CD8-positive, alpha-beta memory T cell (primary cell): ENCODE measurements at places on chromosomes 1 and 21. TPM values are rescaled to one million over a fixed set of nuclear protein-coding genes. Genes with fewer than 3 reads are reported as not detected.

Gene FMN2
- not detected for total RNA-seq

Gene AIRE
- not detected for total RNA-seq

Gene NBPF20
- 1.3 TPM for total RNA-seq

Gene TMEM52
- 0.94 TPM for total RNA-seq

Gene NSL1
- 39.5 TPM for total RNA-seq

Gene SLC16A4
- total RNA-seq: 0.09 TPM

Gene C1QTNF12
- total RNA-seq: 0.51 TPM

Gene RCAN1
- total RNA-seq: 16.9 TPM

Gene IFI16
- total RNA-seq: 175 TPM

Gene NECAP2
- total RNA-seq: 79.4 TPM

Gene PTGER3
- not detected for total RNA-seq

Gene NPL
- total RNA-seq: 9.3 TPM

Gene LAPTM5
- 206 TPM for total RNA-seq
